ENCODE measurements at places on chromosomes 13 and 19.

DNA sequence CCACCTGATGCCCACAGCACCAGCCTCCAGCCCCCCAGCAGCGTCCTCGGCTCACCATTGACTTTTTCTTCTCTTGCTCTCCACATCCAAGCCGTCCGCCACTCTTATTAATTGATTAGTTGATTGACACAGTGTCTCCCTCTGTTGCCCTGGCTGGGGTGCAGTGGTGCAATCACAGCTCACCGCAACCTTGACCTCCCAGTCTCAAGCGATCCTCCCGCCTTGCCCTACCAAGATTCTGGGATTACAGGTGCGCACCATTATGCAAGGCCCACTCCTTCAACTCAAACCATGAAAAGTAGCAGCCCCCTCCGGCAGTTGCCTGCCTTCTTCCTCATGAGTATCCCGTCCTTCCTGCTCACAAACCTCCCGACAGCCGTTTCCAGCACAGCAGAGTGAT lies 921 bp upstream of the TEX29 start:
- DNase-seq: no peak

DNA sequence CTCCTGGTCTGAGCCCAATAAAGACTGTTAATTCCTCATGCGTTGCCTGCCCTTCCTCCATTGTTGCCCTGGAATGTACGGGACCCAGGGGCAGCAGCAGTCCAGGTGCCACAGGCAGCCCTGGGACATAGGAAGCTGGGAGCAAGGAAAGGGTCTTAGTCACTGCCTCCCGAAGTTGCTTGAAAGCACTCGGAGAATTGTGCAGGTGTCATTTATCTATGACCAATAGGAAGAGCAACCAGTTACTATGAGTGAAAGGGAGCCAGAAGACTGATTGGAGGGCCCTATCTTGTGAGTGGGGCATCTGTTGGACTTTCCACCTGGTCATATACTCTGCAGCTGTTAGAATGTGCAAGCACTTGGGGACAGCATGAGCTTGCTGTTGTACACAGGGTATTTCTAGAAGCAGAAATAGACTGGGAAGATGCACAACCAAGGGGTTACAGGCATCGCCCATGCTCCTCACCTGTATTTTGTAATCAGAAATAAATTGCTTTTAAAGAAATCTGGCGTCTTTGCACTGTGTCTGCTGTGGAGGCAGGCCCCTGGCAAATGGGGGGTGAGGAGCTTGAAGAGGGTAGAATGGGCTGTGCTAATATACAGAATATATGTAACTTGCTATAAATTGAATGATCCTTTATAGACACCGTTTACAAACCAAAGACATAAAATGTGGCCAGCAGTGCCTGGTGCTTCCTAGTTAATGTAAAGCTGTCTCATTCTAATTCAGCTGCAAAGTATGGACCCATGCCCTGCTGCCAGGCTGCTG lies 4.2 kb upstream of the RPS11 start:
- peak; percentile 51 for DNase-seq

DNA sequence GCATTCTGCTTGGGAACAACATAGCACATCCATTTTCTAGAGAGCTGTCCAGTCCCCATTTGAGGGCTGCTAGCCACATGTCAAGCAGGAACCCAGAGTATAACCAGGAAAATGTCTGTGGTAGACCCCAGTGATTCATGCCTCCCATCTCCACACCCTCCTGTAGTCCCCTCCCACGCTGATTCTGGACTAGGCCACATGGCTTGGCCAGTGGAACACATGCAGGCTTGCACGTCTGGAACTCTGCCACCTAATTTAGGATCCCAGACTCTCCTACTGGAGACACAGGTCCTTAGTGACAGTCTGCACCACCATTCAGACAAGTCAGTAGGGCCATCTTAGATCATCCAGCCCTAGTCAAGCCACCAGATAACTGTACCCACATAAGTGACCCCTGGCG lies 149.8 kb downstream of the ZIC5 start:
- DNase-seq: no peak

- DNase-seq: no peak
Measured at GRCh38 chr19:23321953-23322549, 71.9 kb upstream of the ZNF724 start.

DNA sequence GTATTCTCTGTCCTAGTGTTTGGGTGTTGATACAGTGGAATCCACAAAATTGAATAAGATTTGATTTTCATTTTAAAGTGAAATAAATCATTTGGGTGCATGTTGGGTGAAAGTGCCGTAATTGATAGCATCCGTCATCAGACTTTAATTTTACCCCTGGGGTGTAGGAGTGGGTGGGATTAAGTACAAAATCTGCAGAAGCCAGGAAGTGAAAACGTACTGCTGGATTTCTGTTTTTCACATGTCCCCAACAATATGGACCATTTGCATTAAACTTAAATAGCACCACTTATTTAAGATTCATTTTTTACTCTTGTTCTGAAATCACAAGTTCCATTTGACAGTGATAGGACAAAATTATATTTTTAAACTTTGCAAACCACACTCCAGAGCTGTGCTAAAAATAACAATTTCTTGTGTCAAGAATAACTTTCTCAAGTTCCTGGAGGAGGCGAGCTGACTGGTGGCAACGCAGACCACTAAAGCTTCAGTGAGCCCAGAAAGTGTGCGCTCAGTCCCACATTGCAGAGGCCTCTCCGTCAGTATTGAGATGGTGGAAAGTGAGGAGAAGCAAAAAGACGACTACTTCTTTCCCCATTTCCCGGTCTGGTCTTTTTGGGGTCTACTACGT lies 71.3 kb downstream of the ARHGEF7 start:
- no peak for DNase-seq

DNA sequence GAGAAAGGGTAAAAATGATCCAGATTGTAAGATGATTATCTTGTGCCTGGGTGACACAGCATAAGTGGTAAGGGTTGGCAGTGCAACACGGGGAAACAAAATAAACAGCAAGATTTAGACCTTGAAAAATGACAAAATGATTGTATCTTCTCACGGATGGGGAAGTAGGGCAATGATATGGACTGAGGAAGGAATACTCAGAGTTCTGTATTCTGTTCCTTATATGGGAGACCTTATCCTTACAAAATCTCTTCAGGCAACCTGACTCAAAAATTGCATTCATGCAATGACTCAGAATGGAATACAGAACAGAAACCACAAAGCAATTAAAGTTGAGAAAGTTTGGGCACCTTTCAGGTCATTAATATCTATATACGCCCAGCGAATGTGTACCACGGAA lies 149.0 kb downstream of the HS6ST3 start:
- DNase-seq: no peak

DNA sequence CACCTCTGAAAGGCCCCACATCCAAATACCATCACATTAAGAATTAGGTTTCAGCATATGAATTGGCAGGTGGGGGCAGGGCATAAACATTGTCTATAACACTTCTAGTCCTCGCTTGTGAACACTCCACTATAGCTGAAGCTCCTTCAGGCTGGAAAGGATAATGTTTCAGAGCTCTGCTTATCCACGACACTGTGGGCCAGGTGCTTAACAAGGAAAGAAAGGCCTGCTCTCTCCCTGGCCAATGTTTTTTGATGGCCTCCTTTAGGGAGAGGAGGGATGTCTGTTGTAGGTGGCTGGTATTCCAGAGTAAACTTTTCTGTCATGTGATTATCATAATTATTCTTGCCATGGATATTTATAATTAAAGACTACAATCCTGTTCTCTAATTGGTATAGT lies 86.4 kb downstream of the CCNA1 start:
- no peak for DNase-seq

DNA sequence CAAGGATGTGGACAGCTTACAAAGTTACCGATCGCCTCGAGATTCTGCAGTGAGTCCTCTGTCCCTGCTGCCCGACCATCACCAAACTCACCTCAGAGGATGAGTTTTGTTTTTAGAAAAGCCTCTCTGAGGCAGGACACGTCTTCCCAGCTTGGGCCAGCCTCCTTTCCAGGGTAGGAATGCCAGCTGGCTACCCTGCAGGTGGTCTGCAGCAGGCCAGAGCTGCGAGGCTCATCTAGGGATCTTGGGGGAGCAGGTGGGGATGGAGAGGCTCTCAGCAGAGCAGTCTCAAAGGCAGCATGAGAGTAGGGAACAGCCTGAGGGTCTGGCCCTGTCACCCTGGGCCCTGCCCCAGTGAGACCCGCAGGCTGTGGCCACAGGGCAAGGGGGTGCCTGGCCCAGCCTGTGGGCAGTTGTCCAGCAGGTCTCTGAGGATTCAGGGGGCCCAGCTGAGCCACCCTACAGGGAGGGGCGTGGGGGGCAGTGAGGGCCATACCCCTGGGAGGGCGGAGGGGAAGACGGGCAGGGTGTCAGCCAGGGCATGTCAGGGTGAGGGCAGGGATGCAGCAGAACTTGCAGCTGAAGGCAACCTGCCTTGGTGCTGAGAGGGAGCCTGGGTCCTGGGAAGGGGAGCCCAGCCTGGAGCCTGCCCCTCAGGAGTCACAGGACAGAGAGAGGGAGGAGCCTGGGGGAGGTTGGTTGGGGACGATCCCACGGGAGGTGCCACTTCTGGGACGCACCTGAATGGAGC lies 57.3 kb upstream of the TPM4 start:
- DNase-seq: no peak

All from activated T-cell treated with anti-CD3 and anti-CD28 coated beads, Interleukin-2, amount 50 U/mL, for 48 hours (primary cell).